ENCODE measurements at places on chromosomes 13 and 19.
A peak's percentile ranks its signal among the peaks of the same experiment; 100 is the strongest.

- DNase-seq = no peak
Measured at GRCh38 chr19:43783636-43784035, 2.9 kb upstream of the KCNN4 start.

GRCh38 chr19:1683869-1684572 lies 31.6 kb upstream of the TCF3 start:
- no peak for DNase-seq

DNA sequence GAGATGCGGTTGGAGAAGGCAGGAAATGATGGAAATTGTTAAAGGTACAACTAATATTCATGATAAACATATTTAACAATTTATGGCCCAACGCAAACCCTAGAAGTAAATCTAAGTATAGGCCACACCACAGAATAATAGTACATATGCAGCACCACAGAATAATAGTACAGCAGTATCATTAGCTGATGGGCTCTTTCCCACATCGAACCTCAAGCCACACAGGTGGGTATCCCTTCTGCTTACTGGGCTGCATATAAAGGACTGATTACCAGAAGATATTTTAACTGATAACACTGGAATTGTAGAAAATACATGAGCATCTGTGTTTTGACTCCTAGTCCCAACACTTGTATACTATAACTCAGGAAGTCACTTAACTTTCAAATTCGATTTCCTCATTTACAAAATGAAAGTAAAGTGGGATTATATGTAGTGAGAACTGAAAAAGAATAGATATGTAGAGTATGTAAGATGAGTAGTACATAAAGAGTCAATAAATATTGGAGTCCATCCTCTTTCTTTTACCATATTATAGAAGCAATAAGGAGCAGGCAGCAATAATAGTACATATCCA lies 91.5 kb downstream of the TSC22D1 start:
- no peak for DNase-seq

DNA sequence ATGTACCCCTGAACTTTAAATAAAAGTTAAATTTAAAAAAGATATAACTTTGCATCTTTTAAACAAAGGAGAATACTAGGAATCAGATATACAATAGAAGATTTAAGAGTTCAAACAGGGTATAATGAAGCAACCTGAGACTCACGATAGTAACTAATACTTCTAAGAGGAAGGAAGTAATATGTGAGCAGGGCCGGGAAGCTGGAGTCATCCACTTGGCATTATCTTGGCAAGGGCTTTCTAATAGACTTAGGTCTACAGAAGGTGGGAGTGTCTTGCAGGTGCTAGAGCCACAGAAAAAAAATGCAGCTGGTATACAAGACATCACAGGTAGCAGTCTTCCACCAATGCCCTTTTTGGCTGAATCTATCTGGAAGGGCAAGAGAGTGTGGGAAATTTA lies 231.9 kb downstream of the KCTD12 start:
- DNase-seq = no peak

DNA sequence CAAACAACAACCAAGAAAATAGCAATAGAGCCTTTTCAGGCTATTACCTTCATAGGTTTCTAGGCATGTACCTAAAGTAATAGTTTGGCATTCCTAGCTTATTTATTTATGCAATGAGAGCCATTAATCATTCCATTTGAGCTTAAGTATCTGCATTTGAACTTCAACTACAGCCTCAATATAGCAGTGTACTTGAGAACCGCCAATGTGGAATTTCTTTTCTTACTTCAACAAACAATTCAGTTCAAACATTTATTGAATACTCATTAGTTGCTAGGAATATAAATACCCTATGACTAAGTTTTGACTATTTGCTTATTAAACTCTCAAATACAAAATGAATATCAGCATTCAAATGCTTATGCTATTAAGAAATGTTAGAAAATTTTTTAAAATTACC lies 38.0 kb upstream of the FREM2 start:
- no peak for DNase-seq

GRCh38 chr19:54162241-54162805 lies 2.8 kb upstream of the LENG1 start:
- DNase-seq = peak; percentile 85

DNA sequence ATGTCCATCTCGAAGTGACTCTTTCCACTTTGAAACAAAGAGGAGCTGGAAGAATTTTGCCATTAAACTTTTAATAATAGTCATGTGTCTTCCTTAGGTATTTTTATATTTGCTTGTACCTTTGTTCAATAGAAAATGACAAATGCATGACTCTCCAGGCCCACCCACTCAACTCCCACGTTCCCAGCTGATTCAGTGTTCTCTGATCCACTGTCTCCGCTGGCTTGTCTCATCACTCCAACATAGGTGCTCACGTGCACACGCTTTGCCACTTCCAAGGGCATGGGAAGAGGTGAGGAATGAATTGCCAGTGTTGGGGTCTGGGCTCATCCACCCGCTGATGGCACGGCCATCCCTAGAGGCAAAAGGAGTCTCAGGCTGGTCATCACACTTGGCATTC lies 24.5 kb downstream of the RASL11A start:
- no peak for DNase-seq

GRCh38 chr13:99057310-99057975 lies 79.6 kb upstream of the DOCK9 start:
- DNase-seq = no peak

DNA sequence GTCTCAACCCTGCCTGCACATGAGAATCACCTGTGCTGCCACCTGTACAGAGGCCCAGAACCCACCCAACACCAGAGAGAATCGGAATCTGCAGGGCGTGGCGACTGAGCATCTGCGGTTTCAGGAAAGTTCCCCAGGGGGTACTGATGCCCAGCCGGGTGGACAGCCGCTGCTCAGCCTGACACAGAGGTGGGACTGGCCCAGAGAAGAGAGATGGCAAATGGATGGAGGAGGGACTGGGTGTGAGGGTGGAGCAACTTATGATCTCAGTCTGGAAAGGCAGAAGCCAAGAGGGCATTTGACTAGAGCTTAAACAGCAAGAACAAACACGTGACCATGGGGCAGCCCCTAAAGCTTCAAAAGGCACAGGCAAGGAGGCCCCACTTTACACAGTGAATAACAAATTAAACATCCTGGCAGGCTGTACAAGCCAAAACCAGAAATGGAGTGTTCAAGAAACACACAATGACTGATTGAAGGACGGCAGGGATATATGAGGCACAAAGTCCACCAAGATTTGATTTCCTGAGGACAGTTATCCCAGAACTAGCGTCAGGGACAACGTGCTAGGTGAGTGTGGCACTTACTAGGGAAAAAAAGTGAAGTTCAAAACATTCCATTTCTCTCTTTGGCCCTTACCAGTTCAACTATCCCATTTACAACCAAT lies 3.1 kb downstream of the RANBP3 start:
- DNase-seq = no peak

GRCh38 chr13:30134578-30134977 lies 172.8 kb downstream of the KATNAL1 start:
- no peak for DNase-seq

GRCh38 chr13:99657848-99658260 lies 156.6 kb downstream of the TM9SF2 start:
- DNase-seq = peak; percentile 34

DNA sequence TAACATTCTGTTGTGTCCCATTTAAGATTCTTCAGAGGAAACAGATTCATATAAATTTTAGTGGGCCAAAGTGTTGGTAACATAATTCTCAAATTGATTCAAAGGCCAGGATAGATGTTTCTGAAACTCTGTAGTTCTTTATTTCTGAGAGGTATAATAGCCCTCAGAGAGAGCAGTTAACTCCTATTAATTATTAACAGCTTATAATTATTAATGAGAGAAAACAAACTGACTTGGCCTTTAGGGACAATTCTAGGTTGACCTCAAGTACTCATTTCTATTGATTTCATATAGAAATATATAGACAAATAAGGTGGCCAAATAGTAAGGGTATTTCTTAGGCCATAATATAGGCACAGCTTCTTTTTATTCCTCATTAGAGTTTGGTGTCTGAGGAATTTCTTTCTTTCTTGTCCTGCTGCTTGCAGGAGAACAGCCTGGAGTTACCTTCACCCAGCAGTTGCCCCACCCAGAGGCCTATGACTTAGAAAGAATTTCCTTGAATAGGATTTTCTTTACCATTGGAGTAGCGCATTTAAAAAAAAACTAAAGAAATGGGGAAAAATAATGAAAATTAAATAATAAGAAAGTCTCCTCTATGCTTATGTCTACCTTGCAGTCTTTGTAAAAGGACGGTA lies 1430.1 kb upstream of the SPRY2 start:
- no peak for DNase-seq

- DNase-seq = no peak
Measured at GRCh38 chr13:69935043-69935442, 172.6 kb upstream of the ATXN8OS start.

DNA sequence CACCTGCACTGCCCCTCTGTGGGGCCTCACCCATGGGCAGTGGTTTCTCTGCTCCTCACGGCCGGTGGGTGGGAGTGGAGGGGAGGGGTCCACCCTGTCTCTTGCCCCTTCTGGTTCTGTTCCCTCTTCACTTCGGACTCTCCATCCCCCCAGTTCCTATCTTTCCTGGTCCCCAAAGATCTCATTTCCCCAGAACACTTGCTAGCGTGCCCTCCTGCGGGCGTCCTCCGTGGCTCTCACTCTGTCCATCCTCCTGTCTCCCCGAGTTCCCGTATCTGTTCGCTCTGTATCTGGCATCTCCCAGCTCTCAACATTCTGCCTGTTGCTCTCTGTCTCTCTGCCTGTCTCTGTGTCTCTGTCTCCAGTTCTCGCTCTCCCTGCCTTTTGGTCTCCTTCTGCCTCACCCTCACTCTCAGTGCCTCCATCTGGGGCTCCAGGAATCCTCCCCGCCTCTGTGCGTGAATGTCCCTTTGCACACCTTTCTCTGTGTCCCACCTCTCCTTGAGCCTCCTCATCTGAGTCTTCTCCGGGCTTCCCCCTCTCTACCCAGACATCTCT lies 363 bp downstream of the SPIB start:
- no peak for DNase-seq

- DNase-seq = no peak
Measured at GRCh38 chr13:33875618-33876401, 57.9 kb downstream of the RFC3 start.

DNA sequence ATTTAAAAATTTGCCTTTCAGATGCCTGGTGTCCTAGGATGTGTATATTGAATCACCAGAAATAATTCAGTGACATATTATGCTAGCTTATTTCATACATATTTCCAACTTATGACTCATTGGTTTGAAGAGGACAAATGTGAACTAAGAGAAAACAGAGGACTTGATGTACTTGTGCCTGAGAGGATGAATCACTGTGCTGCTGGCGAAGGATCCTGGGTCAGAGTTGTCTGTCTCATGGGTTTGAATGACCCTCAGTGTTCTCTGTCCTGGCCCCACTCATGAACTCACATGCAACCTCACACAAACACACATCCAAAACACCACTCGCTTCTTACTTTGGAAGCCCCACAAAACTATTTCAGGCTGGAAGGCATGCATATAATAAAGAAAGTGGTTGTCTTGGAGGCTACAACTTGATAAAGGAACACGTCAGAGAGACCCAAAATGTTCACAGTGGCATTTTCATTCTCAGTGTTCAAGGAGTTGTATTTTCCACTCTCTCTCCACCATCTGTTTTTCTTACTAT lies 129.0 kb upstream of the SPRY2 start:
- DNase-seq = no peak

DNA sequence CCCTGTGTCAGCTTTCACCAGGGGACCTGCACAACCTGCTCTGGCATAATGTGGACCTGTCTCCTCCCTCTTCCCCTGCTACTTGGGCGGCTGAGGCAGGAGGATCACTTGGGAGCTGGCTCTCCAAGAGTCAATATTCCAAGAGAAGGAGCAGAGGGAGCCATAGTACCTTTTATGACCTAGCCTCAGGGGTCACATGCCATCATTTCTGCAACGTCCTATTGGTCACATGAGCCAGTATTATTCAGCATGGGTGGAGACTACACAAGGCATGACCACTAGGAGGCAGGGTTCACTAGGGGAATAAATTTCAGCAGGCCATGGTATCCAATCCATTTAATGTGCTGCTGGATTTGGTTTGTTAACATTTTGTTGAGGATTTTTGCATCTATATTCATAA lies 12.0 kb upstream of the SHFL start:
- peak; percentile 51 for DNase-seq

- DNase-seq = no peak
Measured at GRCh38 chr19:33395561-33396550, 22.3 kb downstream of the CEBPG start.

- DNase-seq = no peak
Measured at GRCh38 chr19:14732510-14732909, 42.7 kb downstream of the ZNF333 start.

- no peak for DNase-seq
Measured at GRCh38 chr13:69363360-69363759, 744.3 kb upstream of the ATXN8OS start.

- no peak for DNase-seq
Measured at GRCh38 chr13:47455626-47456025, 545.4 kb downstream of the SUCLA2 start.

- DNase-seq = no peak
Measured at GRCh38 chr13:106595625-106596024, 27.7 kb upstream of the ARGLU1 start.

- DNase-seq = no peak
Measured at GRCh38 chr19:34282611-34283519, 28.5 kb downstream of the GARRE1 start.

DNA sequence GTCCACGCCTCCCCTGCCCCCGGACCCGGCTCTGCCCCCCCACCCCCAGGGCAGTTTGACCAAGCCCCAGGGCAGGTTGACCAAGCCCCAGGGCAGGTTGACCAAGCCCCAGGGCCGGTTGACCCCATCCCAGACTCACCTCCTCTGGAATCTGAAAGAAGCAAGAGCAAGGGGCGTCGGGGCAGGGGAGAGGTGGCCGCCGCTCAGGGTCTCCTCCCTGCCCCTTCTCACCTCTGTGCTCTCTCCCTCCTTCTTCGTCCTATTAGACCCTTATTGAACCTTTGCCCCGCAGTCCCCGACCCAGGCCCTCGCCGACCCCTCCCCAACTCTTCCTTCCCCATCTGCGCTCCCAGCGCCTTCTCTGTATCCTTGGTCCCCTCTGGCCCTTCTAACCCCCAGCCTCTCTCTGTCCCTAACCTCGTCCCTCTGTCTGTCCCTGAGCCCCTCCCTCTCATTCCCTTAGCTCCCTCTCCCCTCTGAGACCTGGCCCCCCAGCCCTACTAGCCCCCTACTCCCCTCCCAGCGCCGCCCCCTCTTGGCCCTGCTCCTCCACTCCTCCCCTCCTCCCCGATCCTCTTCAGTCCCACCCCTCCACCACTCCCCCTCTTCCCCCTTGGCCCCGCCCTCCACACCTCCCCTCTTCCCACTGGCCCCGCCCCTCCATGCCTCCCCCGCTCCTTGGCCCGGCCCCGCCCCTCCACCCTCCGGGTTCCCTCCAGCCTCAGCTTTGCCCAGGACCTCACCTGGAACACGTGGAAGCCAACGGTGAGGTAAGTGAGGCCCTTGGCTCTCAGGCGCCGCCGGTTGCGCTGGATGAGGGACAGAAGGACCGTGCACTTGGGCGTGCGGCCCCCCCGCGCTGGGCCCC lies 7.6 kb downstream of the CAPN12 start:
- peak; percentile 70 for DNase-seq

- DNase-seq = no peak
Measured at GRCh38 chr13:48892053-48892687, 83.5 kb upstream of the FNDC3A start.

DNA sequence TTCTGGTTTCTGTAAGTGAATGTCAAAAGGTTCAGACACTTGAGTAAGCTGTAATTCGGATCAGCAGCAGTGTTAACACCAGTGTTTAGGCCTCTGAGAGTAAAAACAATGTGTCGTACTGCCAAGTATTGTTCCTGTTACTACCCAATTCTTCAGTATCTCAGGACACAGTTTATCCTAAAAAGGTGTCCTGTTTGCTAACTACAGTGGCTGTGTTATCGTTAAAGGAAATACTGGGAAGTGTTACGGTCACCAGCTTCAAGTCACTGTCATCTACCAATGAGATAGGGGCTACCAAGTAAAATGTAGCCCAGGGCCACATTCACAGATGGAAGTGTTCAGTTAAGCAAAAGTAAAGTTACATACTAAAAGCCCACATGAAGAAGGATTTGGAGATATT lies 2.3 kb upstream of the UPF3A start:
- DNase-seq = no peak

Data from activated CD4-positive, alpha-beta memory T cell treated with anti-CD3 and anti-CD28 coated beads, Interleukin-2, amount 10 ng/mL, durations not matched to agents 7 days and 5 days (primary cell).